ENCODE measurements at places on chromosomes 6 and 20.

GRCh38 chr6:51467231-51467952 is 620.0 kb downstream of the PKHD1 start:
- DNase-seq: no peak

- DNase-seq: no peak
These were observed 220.9 kb upstream of the RNF217 start for GRCh38 chr6:124741341-124741740.

GRCh38 chr6:20565342-20565741 is 31.1 kb downstream of the CDKAL1 start:
- peak; percentile 24 for DNase-seq

GRCh38 chr6:44439270-44440045 is 52.0 kb downstream of the CDC5L start:
- no peak for DNase-seq

GRCh38 chr6:29005183-29005885 is at the start of gene ZNF311:
ZNF311 (minus strand) TSS chr6:29005315; CDS start chr6:29003954, 1,361 bp downstream.
- peak; percentile 69 for DNase-seq

DNA sequence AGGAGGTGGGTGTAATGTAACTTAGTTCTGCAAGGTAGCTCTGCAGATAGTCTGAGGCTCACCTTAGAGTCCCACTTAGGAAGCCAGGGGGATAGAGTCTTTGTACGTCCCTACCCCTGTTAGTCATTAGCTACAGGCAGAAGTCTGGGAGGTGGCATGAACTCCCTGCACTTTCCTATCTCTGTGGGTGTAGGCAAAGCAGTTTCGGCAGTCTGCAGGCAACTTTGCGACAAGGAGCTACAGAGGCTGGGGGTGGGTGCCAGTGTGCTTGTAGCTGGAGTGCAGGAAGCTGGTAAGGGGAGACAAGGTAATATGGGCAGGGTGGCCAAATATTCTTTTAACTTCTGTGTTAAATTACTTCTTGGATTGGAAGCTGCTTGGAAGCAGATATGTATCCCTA is 45.7 kb downstream of the NKAIN2 start:
- no peak for DNase-seq

- no peak for DNase-seq
These were observed 137.9 kb downstream of the DTNBP1 start for GRCh38 chr6:15524861-15525401.

GRCh38 chr6:25053875-25054371 is 118.2 kb upstream of the RIPOR2 start:
- DNase-seq: peak; percentile 58

DNA sequence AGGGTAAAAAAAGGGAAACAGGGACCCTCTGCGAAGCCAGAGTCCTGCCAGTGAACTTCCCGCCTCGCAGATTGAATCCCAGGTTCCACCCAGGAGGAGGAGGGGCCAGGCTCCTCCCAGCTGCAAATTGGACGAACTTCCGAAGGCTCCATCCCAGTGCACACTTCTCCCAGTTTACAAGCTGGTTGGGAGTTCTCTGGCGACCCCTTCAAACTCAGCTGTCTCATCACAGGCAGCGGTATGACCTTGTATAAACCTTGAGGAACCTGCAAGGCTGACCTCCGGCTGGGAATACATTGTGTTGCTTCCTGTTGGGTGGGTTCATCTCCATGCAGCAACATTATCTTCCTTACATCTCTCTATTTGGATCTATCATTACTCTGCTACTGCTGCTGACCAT is 962.7 kb downstream of the GRIK2 start:
- DNase-seq: no peak

DNA sequence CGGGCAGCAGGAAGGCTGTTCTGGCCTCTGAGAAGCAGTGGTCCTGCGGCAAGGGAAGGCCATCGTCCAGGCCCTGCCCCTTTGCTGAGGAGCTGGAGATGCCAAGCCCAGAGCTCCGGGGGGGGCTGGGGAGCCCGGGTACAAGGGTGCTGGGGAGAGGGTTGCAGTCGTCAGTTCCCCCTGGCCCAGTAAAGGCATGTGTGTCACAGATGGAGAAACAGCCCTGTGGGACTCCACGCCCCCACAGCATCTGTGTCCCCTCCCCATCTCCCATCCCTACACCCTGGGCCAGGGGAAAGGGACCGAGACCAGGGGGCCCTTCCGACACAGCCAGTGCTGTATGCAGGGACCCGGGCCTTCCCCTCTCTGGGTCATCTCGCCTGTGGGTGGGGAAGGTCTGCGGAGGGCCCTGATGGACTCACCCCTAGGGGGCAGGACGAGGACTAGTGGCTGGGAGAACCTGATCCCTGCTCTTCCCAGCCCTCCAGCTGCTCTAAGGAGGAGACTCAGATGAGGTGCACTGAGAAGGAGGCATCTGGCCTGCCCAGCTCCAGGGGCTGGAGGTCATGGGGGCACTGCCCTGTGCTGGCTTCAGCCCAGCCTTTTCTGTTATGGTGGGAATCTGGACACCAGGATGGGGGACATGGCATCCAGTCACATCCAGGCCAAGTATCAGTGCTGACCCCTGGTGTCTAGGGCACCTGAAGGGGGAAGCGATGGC is 609 bp downstream of the MYL9 start:
- no peak for DNase-seq

GRCh38 chr6:335572-335971 is 43.3 kb downstream of the DUSP22 start:
- DNase-seq: no peak

GRCh38 chr20:208942-209566 is 18.0 kb upstream of the DEFB129 start:
- DNase-seq: peak; percentile 64

- DNase-seq: no peak
These were observed 4.2 kb downstream of the PPP2R5D start for GRCh38 chr6:42988486-42989020.

GRCh38 chr20:23623666-23624323 is 14.0 kb downstream of the CST3 start:
- no peak for DNase-seq

DNA sequence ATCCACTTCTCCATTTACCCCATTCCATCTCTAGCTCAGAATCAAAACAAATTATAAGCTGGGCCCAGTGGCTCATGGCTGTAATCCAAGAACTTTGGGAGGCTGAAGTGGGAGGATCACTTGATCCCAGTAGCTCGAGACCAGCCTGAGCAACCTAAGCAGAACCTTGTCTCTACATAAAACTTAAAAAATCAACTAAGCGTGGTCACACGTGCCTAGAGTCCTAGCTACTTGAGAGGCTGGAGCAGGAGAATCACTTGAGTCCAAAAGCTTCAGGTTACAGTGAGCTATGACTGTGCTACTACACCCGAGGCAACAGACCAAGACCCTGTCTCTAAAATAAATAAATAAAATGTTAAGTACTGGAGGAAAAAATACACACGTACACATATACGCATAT is 74.7 kb upstream of the RUNX2 start:
- DNase-seq: no peak

DNA sequence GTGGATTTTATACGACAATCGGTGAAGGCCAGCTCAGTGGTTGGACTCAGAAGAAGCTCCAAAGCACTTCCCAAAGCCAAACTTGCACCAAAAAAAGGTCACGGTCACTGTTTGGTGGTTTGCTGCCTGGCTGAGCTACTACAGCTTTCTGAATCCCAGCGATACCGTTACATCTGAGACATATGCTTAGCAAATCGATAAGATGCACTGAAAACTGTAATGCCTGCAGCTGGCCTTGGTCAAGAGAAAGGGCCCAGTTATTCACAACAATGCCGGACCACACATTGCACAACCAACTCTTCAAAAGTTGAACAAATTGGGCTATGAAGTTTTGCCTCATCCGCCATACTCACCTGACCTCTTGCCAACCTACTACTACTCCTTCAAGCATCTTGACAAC is 70.2 kb downstream of the FILIP1 start:
- DNase-seq: no peak

DNA sequence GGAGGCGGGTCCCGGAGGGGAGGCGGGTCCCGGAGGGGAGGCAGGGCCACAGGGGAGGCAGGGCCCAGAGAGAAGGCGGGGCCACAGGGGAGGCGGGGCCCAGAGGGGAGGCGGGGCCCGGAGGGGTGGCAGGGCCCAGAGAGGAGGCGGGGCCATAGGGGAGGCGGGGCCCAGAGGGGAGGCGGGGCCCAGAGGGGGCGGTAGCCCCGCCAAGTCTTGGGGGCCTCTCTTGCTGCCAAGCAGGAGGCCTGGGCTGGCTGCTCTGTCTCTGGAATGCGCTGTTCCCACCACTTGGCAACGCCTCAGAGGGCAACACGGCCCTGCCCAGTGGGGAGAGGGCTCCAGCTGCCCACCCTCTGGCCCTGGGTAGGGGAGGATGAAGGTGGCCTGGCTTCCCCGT is 80.5 kb downstream of the YTHDF1 start:
- no peak for DNase-seq

DNA sequence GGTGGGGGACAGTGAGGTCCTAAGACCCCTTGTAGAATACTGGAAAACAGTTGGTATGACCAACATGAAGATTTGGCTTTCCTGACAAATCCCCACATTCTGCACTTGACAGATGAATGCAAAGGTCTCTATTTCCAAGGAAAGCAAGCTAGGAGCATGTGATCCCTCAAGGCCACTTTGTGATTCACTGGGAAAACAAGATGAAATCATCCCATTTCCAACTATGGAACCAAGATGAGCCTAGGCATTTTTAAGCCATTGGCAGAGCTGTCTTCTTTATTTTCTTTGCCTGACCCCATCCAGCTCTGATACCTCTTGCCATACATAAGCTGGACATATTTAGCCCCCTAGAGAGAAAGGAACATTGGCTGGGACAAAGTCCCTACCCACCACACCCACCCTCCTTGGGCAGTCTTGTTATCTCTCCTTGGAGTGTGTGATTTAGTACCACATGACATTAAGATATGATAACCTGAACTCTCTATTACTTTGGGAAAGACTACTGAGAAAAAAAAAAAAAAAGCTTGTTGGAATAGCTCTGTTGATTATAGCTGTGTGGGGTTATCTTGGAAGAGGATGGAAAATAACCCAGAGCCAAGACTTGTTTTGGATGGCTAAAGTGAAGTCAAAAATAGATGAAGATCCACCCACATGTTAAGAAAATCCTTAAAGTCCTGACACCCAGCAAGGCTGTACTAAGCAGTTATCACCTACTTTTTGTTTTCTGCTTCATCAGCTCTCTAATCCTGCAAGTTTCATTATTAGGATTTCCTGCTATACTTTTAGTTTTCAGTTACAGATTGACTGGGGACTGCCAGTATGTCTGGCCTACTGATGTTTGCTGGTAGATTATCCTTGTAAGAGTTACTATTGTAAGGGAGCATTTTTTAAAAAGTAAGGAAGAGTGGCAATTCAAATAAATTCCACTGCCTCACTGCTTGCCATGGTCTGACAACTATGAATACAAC is 90.1 kb upstream of the PREP start:
- peak; percentile 81 for DNase-seq

DNA sequence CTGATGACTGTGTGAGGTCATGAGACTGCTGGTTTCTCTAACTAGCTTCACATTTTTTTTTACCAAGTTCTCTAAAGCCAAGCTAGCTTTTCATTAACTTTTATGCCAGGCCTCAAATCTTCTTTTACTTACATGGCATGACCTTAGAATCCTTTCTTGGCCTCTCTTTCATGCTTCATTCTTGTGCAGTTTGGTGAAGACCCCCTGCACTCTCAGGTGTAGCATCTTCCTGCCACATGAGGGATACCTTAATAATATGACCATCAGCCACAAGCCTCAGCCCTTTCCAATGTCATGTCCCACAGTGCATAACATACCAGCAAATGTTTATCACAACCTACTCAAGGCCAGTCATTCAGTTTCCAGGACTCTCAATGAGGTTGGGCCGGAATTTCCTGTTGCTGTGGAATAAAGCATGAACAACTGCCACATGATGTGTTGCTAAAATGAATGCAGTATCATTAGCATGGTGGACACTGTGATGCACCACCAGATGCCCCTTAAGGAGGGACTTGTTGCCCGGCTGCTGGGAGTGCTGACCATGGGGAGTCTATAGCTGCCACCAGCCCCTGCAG is 72.2 kb downstream of the RIN2 start:
- no peak for DNase-seq

DNA sequence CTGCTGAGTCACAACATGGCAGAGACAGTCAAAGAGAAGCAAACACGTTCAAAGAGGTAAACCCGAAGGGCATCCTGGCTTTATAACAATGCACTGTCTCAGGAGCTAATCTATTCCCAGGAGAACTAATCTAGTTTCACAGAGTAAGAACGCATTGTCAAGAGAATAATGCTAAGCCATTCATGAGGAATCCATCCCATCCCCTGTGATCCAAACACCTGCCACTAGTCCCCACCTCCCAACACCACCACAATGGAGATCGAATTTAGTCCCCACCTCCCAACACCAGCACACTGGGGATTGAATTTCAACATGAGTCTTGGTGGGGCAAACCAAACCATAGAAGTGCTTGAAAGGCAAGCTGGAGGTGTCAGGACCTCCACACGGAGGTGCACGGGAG is 231.5 kb upstream of the ID4 start:
- no peak for DNase-seq

DNA sequence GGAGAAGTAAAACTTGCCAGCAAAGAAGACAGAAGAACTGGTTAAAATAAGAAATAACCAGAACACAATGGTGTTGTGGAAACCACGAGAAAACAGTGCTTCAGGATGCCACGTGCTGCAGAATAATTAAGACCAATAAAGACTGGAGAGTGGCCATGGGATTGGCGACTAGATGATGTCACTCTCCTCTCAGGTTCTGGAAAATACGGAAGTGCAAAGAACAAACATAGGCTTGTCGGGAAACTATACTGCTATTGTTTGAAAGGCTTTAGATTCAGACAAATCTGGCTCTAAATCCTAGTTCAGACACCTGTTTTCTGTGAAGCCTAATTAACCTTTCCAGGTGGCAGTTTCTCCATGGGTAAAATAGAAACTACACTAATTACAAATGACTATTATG is 138.4 kb upstream of the STXBP5 start:
- no peak for DNase-seq

DNA sequence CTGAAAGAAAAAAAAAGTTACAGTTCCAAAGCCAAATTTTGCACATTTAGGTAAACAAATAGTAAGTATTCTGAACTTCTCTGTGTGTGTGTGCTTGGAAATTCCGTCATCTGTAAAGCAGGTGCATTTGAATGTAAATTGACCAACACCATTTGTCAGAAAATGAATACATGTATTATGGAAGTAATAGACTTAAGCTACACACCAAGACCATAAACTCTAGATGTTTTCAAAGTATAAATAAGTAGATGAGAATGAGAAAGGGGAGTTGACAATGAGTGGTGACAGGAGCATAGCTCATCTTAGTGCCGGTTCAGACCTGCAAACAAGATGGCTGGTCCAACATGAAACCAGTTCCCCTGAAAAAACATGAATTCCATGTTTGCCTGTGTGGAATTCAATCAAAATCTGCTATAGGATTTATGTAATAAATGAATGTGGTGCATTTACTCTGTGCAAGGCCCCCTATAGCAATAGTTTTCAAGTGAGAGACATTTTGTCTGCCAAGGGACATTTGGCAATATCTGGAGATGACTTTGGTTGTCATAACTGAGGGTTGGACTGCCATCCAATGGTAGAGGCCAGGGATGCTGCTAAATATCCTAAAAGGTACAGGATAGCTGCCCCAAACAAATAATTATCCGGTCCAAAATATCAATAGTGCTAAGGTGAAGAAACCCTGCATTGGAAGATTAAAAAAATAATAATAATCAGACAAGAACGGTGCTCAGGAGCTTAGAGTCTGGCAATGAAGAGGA is 11.0 kb upstream of the FILIP1 start:
- DNase-seq: no peak

GRCh38 chr6:157716251-157716995 is 106.6 kb upstream of the SNX9 start:
- DNase-seq: no peak

- peak; percentile 28 for DNase-seq
These were observed 80.5 kb downstream of the PRSS35 start for GRCh38 chr6:83592770-83593394.

GRCh38 chr6:72140795-72141194 is 254.4 kb downstream of the RIMS1 start:
- DNase-seq: no peak

Data from activated CD4-positive, alpha-beta T cell treated with anti-CD3 and anti-CD28 coated beads, Interleukin-2, Interleukin-6, amounts not matched to agents 100 ng/mL and 50 ng/mL, durations not matched to agents 16 hours and 8 hours (primary cell).